Esophagus mucosa (tissue), 1 donor: ENCODE measurements at places on chromosomes 4 and X. TPM values are rescaled to one million over a fixed set of nuclear protein-coding genes. Genes with fewer than 3 reads are reported as not detected.
A peak's percentile ranks its signal among the peaks of the same experiment; 100 is the strongest.

TRPC5OS gene
- not detected for total RNA-seq

ADGRL3 gene
- 4.1 TPM for total RNA-seq

GSX2 gene
- not detected for total RNA-seq

TCEAL9 gene
- total RNA-seq: 17.4 TPM

BST1 gene
- 0.80 TPM for total RNA-seq

XG gene
- total RNA-seq: 14.2 TPM

FGB gene
- 0.52 TPM for total RNA-seq

DNA sequence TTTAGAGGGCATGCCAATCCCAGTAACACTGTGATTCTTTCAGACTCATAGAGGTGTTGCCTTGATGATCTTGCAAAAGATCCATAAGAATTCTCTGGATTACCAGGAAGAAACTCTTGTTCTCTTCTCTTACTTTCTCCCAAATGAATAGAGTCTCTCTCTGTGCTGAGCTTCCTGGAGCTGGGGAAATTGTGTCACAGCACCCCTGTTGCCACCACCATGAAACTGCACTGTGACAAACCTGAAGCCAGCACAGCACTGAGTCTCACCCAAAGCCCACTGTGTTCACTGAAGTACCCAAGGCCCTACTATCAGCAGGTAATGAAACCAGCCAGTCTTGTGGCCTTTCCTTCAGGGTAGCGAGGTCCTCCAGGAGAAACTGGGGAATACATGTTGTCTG is 332.7 kb upstream of the FGF16 start:
- ATAC-seq: no peak

GRCh38 chrX:142503967-142504643 is 299.0 kb upstream of the MAGEC2 start:
- no peak for ATAC-seq

DNA sequence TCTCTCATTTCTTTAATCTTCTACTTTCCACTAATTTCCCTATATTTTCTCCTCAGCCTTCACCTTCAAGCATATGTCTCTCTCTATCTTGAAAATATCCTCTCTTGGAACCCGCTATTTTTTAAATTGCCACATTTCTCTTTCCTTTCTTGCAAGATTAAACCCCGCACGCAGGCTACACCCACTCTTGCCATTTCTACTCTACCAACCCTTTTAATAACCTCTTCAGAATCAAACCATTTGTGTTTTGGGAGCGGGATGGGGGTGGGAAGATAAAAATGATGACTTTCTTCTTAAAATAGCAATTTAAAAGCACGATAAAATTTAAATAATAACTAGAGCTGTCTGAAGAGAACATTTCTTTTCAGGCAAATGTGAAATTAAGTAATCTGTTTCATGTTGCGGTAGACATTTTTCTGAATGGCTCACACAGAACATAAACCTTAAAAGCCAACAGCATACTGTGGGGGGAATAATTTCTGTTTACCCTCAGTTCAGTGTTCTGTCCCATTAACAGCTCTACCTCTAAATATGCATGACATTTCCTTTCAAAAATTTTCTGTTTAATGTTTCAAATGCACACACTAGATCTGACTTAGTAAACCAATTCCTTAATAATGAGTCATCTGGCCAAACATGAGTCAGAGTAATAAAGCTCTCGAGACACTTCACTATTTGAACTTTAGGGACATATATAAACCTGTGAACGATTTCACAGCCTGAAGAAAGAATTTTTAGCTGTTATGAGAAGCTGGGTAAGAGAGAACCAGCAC is 20.5 kb downstream of the ARSJ start:
- ATAC-seq: peak; percentile 91

GRCh38 chrX:141220342-141221008 is 21.8 kb downstream of the SPANXC start:
- no peak for ATAC-seq

DNA sequence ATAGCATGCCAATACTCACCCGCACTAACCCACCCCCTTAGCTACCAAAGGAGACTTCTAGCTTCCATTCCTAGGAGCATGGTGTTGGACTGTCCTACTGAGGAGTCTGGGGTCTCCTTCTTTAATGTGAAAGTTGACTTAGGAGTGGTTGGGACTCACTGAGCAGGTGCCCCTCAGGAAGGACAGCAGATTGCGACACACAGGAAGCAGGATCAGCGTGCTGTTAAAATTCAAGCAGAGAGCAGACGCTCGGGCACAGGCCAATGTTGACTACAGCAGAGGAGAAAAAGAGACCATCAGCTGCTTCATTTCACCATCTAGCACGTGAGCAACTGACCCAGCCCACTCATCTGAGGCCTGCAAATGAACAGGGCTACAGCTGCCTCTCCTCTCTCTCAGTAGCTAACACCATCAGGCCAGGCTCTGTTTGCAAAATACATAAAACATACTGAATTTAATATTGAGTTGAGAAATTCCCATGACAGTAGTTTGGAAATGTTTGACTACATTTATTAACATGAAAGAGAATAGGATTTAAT is 10.8 kb downstream of the NOX1 start:
- no peak for ATAC-seq

GRCh38 chr4:185165605-185166063 is 22.6 kb downstream of the SLC25A4 start:
- no peak for ATAC-seq

DNA sequence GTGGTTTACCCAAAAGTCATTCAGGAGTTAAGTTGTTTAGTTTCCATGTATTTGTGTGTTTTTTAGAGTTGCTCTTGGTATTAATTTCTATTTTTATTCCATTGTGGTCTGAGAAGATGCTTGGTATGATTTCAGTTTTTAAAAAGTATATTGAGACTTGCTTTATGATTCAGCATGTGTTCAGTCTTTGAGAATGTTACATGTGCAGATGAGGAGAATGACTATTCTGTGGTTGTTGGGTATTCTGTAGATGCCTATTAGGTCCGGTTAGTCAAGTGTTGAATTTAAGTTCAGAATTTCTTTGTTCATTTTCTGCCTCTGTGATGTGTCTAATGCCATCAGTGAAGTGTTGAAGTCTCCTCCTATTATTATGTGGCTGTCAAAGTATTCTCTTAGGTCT is 249.4 kb downstream of the ARHGAP10 start:
- ATAC-seq: no peak

- no peak for ATAC-seq
Measured at GRCh38 chr4:121070274-121070673, 2.1 kb downstream of the NDNF start.

- no peak for ATAC-seq
Measured at GRCh38 chrX:8897259-8897658, 96.1 kb upstream of the FAM9A start.

DNA sequence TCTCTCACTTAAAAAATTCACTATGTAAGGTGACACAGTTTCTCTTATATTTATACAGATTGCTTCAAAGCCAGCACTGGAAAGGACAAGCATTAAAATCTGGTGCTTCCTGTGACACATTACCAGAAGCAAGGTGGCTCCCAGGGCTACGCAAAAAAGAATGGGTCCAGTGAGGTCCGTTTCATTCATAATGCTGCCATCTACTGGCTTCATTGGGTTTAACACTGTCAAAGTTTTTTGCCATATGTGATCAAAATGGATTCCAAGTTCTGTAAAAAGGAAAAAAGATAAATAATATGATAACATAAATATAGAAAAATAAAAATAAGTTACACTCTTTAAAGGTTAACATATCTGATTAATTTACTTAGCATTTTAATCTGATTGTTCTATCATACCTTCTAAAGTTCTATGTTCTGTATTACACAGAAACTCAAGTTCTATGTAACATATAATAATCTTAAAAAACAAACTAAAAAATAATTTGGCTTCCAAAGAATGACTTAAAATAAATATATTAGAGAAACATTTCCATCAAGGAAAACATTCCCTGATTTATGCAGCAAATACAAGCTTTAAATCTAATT is 22.1 kb downstream of the YIPF7 start:
- peak; percentile 71 for ATAC-seq

- ATAC-seq: no peak
Measured at GRCh38 chr4:53010318-53010717, 148.2 kb downstream of the RASL11B start.

DNA sequence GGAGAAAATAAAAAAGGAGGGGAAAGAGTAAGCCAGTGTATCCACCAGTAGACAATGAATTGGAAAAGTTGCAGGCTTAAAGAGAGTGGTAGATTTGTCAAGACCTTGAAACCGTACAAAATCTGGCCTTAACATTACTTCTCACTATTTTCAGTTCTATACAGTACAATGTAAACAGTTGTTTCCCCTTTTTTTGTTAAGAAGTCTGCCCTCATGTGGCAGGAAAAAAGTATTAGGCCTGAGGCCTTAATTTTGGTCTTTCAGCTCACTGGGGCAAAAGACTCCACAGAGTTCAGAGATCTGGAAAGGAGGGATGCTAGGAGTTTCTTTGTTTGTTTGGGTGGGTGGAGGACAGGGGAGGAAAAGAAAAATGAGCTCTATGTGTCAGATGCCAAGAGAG is 92.8 kb upstream of the CCDC160 start:
- ATAC-seq: no peak

DNA sequence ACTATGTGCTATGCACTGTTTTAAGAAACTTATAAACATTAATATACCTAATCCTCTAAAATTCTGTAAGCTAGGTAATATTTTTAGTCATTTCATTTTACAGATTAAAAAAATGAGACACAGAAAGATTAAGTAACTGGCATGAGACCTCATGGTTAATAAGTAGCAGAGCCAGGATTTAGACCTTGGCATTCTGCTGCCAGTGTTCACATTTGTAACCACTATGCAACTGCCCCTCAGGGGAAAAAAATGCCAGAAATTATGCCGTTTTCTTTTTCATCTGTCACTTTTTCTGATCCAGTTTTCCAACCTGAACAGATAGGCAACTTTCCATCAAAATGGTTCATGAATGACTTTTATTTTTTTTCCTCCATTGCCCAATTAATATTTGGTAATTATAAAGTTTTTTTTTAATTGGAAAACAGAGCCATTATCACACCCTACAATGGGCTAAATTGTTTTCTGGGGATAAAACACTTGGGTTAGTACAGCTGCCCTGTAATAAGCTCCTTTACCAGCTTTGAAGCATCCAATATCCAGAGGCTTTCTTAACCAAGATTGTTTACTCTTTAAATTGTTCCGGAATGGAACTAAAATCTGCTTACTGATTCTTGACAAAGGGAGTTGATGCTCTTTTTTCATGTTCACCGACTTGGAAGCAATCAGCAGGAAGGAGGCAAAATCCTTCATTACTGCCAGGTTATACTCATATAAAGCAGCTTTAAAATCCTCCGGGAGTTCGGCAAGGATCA is 56.4 kb upstream of the DDX60 start:
- no peak for ATAC-seq
